ENCODE measurements at places on chromosomes 2 and 18.

DNA sequence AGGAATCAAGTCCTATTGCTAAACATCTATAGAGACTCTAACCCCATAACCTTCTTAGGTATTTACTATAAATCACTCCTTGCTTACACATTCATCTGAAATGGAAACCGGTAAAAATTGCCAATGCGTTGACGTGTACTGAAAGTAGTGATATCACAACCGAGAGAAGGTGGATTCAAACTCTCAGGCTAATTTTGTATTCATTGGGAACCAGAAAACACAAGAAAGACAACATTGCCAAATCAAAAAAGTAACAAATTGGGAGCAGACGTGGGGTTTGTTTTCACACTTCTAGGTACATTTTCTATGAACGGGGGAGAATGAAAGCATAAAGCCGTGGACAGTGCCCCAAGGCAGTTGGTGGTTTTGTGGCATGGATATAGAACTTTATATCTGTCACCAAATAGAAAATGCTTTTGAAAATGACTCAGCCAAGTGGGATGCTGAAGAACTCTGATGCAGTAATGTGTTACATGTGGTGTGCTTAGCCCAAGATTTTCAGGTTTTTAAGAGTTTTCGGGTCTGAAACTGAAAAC, 155.1 kb upstream of the RASGRP3 start:
- no peak for DNase-seq

DNA sequence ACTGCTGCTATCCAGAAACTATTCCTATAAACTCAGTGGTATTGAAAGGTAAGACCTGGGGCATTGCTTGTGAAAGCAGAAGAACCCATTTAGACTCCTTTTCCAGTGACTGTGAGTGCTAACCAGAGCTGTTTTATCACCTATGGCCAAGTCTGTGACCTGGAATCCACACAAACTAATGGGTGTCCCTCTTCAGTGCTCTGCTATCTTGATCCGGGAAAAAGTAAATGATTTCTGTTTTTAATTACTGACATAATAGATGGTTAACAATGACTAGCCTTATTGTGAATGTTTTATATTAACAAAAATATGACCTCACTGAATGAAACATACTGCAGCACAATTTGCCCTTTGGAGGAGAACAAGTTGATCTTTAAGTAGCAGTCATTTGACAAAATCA, 251.6 kb upstream of the MC4R start:
- no peak for DNase-seq

DNA sequence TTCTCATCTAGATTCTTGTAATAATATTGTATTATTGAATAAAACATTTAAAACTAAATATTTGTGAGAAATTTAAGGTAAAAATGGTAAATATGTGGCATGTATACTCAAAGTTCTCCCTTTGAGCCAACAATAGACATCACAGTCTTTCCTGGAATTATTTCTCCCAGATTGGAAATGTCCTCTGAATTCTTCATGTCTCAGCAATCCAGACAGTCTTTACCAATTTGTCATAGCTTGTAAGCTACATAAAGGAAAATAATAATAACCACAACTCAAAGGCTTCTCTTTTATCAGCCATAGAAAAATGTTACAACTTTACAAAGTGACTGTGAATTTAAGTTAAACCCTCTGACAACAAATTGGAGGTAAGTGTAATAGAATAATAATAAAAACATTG, 784.9 kb downstream of the EPHA4 start:
- no peak for DNase-seq

DNA sequence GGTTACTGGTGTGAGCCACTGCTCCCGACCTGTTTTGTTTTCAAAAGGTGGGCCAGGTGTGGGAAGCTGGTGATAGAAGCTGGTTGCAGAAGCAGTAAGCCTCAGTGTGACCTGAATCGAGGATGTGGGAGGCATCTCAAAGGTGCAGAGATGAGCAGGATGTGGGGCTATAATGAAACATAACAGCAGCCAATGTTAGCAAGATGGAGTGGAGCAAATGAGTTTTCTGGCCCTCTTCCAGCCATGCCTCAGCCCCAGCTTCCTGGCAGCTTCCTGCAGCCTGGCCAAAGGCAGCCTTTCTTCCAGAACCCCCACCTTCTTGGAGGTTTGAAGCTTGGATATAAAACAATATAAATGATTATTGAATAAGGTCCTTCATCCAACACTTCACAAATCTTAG, 184.8 kb downstream of the NCK2 start:
- no peak for DNase-seq

GRCh38 chr18:63157293-63158011, 162.1 kb downstream of the BCL2 start:
- DNase-seq = no peak

GRCh38 chr2:71891155-71891554, 256.5 kb downstream of the CYP26B1 start:
- DNase-seq = no peak

DNA sequence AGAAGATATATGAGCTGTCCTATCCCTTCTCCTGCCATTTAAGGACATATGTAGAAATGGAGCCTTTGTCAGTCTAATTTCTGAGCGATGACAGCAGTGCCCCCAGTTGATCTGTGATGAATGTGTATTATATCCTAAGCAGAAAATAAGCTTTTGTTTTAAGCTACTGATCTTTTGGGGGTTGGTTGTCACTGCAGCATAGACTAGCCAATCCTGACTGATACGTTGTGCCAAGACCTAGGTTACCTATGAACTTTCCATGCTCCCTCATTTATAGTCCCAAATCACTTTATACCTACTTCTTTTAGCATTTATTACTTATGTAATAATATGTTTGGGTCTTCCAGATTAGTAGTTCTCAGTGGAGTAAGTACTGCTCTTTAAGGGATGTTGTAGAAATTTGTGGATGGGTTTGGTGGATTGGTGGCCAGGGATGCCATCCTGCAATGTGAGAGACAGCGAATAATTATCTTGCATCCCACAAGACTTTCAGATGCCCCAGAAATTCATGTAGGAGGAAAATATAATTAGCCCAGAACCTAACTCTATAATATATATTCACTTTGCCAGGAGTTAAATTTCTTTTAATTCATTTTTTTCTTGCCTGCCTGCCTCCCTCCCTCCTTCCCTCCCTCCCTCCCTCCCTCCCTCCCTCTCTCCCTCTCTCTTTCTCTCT, 11.8 kb downstream of the SMAD4 start:
- DNase-seq = no peak

GRCh38 chr18:79826966-79827365, 29.2 kb downstream of the KCNG2 start:
- DNase-seq = no peak

- no peak for DNase-seq
Observed at GRCh38 chr2:237734905-237735623, 63.5 kb upstream of the RBM44 start.

GRCh38 chr18:12702221-12703095, at the start of the genes CEP76 and PSMG2:
CEP76 (minus strand) TSS chr18:12702723; CDS start chr18:12702548, 175 bp downstream.
PSMG2 (plus strand) TSS chr18:12703042; CDS start chr18:12703108, 66 bp downstream.
- peak; percentile 76 for DNase-seq

DNA sequence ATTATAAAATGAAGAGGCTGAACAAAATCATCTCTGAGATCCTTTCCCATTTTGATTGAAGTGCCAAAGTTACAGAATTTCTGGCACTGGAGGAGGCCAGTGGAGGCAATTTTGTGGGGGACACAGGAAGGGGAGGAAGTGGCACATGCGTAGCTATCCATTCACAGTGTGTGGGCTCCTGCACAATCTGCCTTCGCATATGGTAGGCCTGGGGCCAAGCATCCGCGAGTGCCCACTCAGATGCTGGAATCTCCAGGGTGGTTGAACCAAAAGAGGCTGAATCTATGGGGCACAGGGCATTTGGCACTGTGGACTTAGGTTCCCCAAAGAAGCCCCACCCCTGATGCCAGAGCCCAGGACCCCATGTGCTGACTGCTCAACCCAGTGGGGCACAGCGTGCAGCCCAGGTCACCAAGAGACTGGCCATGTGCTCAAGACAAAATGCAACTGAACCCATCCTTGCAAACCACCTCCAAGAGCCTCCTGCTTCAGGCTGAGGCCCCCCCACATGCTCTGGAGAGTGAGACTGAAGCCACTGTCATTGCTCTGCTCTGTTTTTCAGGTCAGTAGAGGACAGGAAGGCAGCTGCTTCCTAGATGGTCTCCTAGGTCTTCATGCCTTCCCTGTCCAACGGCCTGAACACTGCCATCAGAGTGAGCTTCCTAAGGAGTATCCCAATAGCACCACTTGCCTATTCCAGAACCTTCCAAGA, 28.5 kb downstream of the ST8SIA5 start:
- no peak for DNase-seq

- no peak for DNase-seq
Observed at GRCh38 chr18:70469916-70470315, 181.1 kb downstream of the SOCS6 start.

DNA sequence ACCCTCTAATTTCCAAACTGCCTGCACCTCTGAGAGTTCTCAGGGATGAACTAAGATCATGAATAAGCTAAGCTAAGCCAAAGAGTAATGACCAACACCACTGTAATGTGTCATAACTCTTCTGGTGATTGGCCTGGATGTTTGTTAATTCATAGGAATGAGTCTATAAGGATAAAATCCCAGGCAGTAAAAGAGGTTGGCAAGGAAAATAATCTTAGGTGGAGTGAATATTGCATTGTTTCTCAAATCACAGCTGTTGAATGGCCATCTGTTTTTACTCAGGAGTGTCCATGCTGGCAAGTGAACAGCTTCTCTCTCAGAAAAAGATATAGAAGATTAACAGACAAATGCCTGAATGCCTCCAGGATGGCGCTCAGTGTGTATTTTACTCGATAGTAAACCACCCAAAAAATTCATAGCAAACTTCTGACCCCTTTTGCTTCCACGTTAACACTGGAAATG, 60.8 kb upstream of the GLS start:
- DNase-seq = no peak

GRCh38 chr18:58861353-58861752, 3.3 kb upstream of the ZNF532 start:
- DNase-seq = no peak
